COLO829 (cell line): ENCODE measurements at places on chromosomes 11 and 22.
A peak's percentile ranks its signal among the peaks of the same experiment; 100 is the strongest.

GRCh38 chr11:66685276-66686099 is 7.8 kb upstream of the RBM4B start:
- DNase-seq = no peak

GRCh38 chr11:116976941-116977570 is 121.2 kb downstream of the SIK3 start:
- DNase-seq = no peak

DNA sequence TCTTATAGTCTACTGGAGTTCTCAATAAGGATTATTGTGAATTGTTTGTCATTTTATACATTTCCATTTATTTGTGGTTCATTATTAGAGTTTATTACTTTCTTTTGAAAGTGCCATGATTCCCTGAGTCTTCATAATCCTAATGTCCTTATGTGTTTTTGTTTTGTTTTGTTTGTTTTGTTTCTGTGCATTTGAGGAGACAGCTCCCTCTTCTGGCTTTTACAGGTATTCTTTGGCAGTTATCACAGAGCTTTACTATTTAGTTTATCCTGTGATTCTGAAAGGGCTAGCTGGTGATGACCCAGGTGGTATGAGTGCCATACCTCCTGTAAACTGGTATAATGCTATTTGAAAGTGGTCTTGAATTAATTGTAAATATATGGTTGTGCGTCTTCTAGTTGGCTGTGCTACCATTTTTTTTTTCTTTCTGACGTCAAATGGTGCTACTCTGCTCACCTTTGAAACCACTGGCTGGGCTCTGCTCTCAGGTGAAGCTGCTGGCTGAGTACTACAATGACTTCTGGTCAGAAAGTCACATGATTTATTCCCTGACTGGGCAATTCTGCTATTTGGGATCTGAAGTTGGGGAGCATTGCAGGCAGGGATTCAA is 751.2 kb downstream of the JRKL start:
- DNase-seq = peak; percentile 4

DNA sequence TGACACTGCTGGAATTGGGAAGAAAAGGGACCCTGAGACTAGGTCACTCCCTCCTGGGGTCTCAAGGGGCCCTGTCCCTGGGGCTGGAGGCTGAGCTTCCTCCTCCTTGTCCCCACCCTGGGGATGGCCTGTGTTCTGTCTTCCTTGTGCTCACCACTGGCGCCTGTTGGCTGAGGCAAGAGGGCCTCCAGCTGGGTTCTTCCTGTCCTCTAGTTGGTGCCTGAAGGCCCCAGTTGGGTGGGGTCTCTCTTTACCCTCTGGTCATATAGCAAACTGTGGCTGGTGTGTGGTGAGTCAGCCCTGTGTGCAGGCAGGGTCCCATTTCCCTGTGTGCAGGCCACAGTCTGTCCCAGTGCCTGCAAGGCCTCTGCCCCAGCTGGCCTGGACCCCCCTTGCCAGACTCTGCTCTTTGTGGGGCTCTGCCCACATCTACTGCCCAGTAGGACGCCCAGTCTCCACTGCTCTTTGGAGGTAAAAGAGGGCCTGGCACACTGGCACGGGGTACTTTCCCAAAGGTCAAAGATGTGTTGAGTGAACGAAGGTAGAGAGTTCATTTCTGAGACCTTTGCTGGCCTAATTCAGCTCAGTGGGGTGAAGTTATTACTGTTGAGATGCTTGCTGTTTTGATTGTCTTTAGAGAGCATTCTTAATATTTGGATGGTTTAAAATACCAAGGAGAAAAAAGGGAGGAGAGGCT is 55.1 kb upstream of the CLDN5 start:
- DNase-seq = no peak

GRCh38 chr11:61352038-61352437 is 9.6 kb downstream of the CYB561A3 start:
- no peak for DNase-seq

- DNase-seq = no peak
Observed at GRCh38 chr11:128694618-128695481, 978 bp downstream of the FLI1 start.

DNA sequence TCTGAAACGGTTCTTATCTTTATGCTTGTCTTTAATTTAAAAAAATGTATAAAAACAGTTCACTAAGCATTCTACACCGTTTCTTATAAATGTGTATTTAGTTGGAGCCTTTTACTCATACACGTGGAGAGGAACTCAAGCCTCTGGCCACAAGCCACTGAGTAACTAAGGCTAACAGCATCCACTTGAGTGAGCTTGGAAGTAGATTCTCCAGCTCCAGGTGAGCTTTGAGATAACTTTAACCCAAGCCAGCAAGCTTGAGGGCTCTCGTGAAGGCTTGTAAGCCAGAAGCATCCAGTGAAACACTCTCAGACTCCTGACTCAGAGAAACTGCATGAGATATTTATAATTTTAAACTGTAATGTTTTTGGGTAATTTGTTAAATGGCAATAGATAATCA is 82.6 kb downstream of the ARHGAP20 start:
- DNase-seq = no peak

- DNase-seq = no peak
Observed at GRCh38 chr22:17797721-17798559, 23.7 kb upstream of the BID start.

- no peak for DNase-seq
Observed at GRCh38 chr11:117752721-117753237, 44.2 kb downstream of the DSCAML1 start.

DNA sequence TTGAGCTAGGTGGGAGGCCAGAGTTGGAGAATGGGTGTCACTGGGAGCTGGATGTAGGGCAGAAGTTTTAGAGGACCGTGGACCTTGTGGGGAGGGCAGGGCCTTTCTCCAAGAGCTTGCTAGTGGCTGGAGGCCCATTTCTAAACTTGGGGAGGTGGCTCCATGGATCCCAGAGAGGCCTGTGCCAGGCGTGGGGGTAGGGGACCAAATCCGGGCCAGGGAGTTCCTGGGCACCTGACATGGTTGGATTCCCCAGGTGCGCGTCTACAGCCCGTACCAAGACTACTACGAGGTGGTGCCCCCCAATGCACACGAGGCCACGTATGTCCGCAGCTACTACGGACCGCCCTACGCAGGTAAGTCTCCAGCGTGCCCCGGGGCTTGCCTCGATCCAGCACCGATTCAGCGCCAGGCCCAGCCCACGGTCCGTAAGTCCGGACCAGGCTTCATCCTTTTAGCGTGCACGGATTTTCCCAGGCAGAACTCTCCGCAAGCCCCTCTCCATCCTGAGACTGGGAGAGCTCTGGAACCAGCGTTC is 14.2 kb downstream of the PLEKHB1 start:
- DNase-seq = no peak

DNA sequence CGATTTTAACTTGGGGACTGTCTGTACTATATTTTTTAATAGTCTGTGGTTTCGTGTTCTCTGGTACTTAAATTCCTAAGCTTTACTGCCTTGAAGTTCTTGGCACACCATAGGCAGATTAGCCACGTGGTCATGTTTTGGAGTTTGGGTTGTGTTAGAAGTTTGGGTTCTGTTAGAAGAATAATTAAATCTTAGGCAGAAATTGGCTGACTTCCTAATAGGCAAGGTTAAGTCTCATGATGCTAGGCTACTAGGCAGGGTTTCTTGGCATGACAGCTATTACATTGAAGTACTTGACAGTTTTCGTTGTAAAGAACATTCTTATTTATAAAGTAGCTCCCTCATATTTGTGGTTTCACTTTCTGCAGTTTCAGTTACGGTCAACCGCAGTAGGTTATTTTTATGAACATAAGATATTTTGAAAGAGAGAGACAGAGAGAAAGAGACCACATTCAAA is 30.0 kb upstream of the MMP7 start:
- no peak for DNase-seq

DNA sequence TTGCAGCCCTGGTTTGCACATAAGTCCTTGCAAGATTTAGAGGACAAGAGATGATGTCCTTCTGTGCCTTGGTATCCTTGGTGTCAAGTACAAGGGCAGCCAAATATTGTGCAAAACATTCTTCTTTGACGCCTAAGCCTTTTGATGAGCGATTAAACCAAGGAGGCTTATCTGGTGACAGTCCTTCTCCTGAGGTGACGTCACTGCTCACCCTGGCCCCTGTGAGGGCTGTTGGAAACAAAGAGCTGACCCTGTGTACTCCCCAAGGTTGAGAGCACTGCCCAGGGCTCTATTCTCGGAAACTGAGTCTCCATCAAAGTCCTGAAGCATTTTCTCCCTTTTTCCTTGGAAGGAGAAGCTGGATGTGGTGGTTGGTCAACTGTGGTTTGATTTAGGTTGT is 4.7 kb upstream of the GRAMD1B start:
- DNase-seq = no peak

DNA sequence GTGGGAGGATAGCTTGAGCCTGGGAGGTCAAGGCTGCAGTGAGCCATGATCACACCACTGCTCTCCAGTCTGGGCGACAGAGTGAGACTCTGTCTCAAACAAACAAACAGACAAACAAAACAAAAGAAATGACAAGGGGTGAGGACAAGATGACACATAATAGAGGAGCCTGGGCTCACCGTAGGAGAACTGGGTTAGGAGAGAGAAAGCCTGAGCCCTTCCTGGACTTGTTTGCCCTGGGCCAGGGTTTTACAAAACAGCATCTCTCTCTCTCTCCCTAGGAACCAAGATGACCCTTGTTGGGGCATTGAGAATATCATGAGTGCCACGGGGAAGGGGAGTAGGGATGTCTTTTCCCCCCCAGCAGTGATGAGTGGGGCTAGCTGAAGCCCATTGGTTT is 15.7 kb downstream of the ROBO3 start:
- DNase-seq = no peak

DNA sequence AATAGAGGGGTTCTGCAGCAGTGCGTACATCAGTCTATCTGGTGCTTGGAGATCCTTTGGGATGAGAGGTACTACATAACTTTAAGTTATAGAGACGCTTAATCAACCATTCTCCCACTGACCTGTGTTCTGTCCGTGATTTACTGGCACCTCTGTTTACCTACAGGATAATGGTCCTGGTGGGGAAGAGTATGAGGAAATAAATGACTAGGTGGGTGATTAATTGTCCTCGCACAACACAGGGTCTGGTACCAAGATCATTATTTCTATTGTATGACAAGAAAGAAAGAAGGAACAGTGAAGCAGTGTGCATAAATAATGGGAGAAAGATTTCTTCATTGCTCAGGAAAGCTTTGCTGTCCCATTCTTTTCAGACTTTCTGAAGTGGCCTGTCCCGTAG is 32.8 kb upstream of the FJX1 start:
- no peak for DNase-seq

- no peak for DNase-seq
Observed at GRCh38 chr11:44778195-44779100, 51.7 kb downstream of the TSPAN18 start.

GRCh38 chr22:24232124-24232523 is 12.8 kb downstream of the GGT5 start:
- no peak for DNase-seq

DNA sequence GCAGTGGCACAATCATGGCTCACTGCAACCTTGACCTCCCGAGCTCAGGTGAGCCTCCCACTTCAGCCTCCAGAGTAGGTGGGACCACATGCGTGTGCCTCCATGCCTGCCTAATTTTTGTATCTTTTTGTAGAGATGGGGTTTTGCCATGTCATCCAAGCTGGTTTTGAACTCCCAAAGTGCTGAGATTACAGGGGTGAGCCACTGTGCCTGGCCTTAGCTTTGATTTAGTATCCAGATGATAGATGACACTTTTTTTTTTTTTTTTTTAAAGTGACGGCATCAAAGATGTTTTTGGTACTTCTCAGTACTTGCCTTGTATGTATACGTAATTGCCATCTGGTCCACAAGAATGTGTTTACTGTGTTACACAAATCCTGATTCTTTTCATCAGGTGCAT is 23.4 kb downstream of the LDHAL6A start:
- DNase-seq = no peak

- no peak for DNase-seq
Observed at GRCh38 chr11:126346586-126346940, 8.9 kb upstream of the ST3GAL4 start.

DNA sequence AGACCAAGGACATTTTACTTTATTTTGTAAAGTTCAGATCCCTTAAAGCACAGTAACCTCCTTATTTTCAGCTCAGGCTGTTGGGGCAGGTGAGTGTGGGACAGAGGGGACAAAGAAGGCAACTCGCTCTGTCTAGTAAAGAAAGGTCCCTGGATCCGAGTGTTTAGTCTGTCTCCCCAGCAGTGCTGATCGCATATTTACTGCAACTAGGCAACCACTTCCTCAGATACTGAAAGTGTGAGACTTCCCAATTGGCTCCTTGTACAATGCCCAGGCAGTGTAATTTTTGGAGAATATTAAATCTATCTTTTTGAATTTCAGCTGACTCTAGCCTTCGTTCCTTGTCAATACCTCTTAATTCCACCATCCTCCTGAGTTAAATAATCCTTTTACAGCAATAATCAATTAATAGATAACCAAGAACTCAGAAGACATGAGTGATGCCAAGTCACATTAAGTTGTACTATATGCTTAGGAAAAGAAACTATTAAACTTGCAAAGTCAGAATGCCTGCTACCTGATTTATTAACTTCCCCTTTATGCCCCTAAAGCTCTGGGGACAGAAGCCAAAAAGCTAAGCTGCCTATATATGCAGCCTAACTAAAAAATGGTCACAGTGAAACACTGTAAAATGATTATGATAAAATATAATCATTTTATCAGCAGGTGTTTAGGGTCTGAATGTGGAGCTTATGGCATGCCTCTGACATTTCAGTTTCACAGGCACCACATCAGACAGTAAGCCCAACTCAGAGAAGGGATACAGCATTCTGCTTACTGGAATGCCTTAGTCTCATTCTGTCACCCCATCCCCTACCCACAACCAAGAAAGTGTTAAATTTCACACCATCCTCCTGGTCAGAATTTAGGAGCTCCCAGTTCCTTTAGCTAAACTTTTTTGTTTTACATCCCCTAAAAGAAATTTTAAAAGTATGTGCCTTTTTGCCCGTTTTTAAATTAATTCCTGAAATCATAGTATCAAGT is 138.7 kb downstream of the TRIM44 start:
- DNase-seq = no peak

DNA sequence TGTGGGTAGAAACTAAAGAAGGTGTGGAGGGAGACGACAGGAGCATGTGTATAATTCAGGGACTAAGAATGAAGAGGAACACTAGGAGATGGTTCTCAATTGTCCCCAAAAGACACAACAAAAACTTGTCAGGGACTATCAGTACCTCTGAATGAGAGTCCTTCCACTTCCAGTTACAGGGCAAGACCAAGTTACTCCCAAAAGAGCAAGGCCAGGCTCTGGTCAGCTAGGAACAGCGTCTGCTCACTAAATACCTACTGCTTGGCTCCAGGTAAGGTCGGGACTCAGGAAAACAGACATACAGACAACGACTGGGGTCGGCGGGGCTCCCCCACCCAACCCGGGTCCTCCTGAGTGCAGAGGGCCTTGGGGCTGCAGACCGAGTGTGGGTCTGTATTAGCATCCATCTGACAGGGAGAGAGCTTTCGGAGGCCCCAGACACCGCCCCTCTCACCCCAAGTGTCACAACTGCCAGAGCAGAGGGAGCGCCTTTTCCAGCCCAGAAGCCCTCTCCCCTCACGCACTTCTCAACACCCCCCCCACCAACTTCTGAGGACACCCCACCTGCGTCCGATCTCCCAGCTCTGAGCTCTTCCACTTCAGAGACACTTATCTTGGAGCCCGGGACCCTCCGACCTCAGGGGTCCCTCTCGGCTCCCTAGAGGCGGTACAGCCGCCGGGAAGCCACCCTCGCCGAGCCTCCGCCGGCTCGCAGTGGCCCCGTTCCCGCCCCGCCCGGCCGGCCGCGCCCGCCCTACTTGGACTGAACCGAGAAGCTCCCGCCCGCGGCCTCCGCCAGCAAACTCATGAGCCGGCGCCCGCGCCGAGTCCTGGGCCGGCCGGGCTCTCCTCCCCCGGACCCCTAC is 522 bp downstream of the RHOG start:
- no peak for DNase-seq
